ENCODE measurements at places on chromosomes 2 and 18. TPM values are rescaled to one million over a fixed set of nuclear protein-coding genes. Genes with fewer than 3 reads are reported as not detected.

RAB27B gene
- 0.10 TPM for total RNA-seq

GTF3C2 gene
- 52.6 TPM for total RNA-seq

PDCD1 gene
- total RNA-seq: not detected

HTRA2 gene
- total RNA-seq: 42.8 TPM

GAREM2 gene
- 1.5 TPM for total RNA-seq

HSBP1L1 gene
- total RNA-seq: 5.7 TPM

SPC25 gene
- total RNA-seq: 6.4 TPM

KANSL3 gene
- total RNA-seq: 36.6 TPM

C1QL2 gene
- not detected for total RNA-seq

HRH4 gene
- total RNA-seq: 0.10 TPM

HAAO gene
- not detected for total RNA-seq

KRTCAP3 gene
- total RNA-seq: not detected

PUS10 gene
- 7.8 TPM for total RNA-seq

EFHD1 gene
- total RNA-seq: under 0.01 TPM

ANKRD62 gene
- not detected for total RNA-seq

STON1 gene
- total RNA-seq: 4.8 TPM

NEUROD1 gene
- total RNA-seq: not detected

SCN7A gene
- not detected for total RNA-seq

PRKAG3 gene
- total RNA-seq: not detected

ASPRV1 gene
- total RNA-seq: 0.33 TPM

PROKR1 gene
- not detected for total RNA-seq

ANKRD29 gene
- total RNA-seq: 5.2 TPM

FSHR gene
- total RNA-seq: not detected

RAX gene
- total RNA-seq: not detected

SCTR gene
- total RNA-seq: not detected

CCDC148 gene
- 0.48 TPM for total RNA-seq

Data from vein endothelial cell (primary cell).